ENCODE measurements at places on chromosomes 7 and 10. TPM values are rescaled to one million over a fixed set of nuclear protein-coding genes. Genes with fewer than 3 reads are reported as not detected.

Gene PRKCQ
- 0.16 TPM for total RNA-seq

Gene AZGP1
- 94.1 TPM for total RNA-seq

Gene ACHE
- 0.73 TPM for total RNA-seq

Gene CNPY1
- total RNA-seq = not detected

Gene MMRN2
- 35.8 TPM for total RNA-seq

Gene LRIT1
- not detected for total RNA-seq

Gene DPCD
- total RNA-seq = 21.5 TPM

Gene HOXA9
- total RNA-seq = not detected

Gene STEAP1B
- not detected for total RNA-seq

- DNase-seq = peak; percentile 96
Observed at GRCh38 chr10:96129387-96130325, at the start of gene ZNF518A. TSS of gene ZNF518A (plus strand) at chr10:96130297. CDS start at chr10:96156323, 26,026 bp downstream.

DNA sequence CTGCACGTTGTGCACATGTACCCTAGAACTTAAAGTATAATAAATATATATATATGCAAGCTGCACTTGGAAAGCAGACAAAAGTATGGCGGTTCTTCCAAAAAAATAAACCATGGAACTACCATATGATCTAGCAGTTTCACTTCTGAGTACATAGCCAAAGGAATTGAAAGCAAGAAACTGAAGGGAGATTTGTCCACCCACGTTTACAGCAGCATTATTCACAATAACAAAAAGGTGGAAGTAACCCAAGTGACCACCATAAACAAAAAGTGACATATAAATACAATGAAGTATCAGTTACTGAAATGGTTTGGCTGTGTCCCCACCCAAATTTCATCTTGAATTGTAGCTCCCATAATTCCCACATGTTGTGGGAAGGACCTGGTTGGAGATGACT lies 525.3 kb upstream of the CELF2 start:
- no peak for DNase-seq

DNA sequence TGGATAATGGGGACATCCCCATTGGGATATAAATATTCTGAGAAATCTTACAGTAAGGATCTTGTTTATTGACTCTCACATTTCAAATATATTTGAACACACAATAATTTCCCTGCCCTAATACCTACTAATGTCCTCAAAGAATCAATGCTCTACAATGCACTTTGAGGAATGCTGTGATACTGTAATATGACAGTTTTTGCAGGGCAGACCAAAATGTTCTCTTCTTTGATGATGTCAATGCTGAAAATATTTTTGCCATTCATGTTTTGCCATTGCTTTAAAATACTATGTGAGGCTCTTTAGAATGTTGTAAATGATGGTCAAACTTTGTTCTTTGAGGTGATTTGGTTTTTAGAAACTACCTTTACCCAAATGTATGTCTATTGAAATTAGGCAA lies 594.1 kb downstream of the INHBA start:
- DNase-seq = no peak

- DNase-seq = no peak
Observed at GRCh38 chr7:96121752-96122151, 200.1 kb downstream of the SLC25A13 start.

DNA sequence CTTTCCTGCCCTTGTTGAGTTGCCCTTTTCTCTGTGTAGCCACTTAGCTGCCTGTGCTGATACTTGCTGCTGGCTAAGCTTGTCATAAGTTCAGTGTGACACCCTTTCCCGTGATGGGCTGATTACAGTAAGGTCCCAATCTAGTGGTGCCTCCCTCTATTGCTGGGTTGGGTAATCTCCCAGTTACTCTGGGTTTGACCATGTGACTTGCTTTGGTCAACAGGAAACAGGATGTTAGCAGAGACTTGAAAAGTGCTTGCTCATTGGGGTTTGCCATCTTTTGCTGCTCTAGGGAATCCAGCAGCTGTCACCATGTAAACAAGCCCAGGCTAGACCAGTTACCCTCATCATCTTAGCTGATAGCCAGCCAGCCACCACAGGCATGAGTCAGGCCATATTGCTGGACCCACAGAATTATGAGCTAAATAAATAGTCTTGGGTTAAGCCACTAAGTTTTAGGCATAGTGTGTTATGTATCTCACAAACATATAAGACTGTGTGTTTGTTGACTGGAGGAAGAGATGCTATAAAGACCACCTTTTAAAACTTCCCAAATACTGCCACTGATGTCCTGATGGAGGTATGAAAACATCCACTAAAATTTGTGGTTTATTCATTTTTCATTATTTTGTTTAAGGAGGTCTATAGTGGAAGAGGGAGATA lies 4.0 kb upstream of the LEP start:
- no peak for DNase-seq

GRCh38 chr10:110285501-110285900 lies 19.2 kb downstream of the SMNDC1 start:
- DNase-seq = no peak

- no peak for DNase-seq
Observed at GRCh38 chr7:39880556-39880955, 69.5 kb upstream of the CDK13 start.

DNA sequence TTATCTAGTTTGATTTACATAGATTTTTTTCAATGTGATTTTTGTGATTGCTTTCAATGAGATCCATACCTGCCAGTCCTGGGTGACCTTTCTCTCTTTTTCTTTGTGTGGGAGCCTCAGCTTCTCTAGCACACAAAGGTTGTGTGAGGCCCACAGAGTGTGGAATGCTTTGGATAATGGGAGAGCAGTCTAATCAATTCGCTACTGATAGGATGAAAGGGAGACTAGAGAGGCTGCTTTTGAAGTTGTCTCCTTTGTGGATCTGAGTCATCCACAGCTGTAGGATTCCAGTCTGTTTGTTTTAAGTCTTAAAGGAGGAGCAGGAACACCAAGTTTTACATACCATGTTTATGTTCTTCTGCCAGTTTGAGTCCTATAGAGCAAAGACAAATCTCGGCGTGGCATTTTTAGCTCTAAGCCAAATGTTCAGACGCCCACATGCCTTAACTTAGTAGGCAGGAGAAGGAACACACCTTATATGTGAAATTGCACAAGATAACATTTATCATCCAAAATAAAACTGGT lies 330.0 kb downstream of the ARL4A start:
- no peak for DNase-seq

DNA sequence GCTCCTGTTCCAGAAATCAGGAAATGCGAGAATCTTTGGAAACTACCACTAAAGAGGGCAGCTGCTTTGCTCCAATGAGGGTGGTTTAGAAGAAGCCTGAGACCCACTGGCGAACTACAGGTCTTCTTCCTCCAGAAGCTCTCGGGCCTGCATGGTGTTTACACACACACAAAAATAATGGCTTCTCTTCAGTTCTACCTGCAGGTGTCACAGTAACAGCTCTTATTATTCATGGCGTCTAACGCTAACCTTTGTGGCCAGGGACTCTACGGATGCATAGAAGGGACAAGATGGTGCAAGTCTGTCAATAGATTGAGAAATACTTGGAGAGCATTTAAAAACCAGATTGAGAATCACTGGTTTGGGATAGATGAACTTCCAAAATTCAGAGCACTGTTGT lies 22.4 kb downstream of the GPR141 start:
- no peak for DNase-seq

DNA sequence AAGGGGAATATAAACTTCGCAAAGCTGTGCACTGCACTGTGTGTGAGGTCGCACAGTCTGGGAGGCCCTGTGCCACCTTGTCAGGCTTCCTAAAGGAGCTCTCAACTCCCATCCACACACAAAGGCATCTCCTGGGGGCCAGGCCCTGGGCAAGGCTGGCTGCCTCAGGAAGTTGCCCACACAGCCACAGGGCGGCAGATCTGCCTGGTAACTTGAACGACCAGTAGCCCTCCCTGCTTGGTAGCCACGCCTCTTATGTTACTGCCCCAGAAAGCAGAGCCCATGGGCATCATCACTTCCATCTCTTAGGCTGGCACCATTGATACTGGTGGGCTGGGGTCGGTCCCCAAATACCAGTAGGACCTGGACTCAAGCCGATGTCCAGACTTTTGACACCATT lies 82.8 kb downstream of the HECW1 start:
- DNase-seq = no peak

- no peak for DNase-seq
Observed at GRCh38 chr7:134327896-134328295, 11.2 kb upstream of the SLC35B4 start.

DNA sequence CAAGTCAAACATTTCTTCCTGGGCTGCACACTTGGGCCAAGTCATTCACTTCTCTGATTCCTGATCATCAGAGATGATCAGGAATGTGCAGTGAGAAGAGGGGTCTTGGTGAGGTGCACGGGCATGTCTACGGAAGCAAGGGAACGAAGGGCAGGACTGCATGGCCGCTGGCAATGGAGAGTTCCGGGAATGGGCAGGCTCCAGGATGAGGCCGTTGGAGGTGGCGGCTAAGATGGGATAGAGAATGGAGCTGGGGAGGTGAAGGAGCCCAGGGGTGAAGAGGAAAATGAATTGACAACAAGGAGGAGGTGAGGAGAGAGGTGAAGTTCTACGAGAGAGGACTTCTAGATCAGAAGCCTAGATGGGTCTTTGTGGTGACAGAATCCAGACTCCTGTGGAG lies 260.0 kb downstream of the GRID1 start:
- DNase-seq = no peak

- no peak for DNase-seq
Observed at GRCh38 chr10:38146579-38147333, 52.6 kb downstream of the ZNF37A start.

DNA sequence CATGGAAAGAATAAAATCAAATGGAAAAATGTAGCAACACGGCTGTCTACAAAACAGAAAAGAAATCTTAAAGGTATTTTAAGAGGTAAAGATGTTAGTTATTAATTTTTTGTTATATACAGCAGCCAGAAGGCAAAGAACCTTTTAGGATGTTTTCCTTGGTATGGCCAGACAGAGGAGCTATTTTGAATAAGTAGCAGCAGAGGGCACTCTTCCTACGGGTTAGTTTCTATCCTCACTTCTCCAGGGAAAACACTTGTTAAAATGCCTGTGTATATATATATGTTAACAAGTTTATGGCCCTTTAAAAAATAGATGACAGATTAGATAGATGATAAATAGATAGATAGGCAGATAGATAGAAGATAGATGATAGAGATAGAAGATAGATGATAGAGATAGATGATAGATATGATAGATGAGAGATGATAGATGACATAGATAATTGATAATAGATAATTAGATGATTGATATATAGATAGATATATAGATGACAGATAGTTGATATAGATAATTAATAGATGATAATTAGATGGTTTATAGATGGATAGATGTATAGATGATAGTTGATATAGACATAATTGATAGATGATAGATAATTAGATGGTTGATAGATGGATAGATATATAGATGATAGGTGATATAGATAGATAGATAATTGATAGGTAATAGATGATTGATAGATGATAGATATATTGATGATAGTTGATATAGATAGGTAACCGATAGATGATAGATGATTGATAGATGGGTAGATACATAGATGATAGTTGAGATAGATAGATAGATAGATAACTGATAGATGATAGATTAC lies 57.8 kb upstream of the WIPF3 start:
- DNase-seq = no peak

DNA sequence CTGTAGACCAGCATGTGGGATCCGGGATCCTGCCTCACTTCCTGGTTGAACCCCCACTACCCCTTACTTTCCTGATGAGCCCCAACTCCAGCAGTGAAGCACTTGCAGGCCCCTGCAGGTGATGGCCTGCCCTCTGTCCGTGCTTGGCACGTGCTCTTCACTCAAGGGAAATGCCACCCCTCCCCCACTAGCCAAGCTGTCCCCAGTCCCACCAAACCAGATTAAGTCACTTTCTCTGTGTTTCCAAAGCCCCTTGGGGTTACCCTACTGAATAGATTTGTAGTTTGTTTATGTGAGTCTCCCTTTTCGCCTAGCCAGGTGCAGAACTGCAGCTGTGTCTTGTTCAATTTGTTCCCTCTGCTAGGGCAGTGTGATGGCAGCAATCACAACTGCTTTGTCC lies 121.7 kb downstream of the WDFY4 start:
- no peak for DNase-seq

GRCh38 chr10:4313051-4313450 lies 513.0 kb upstream of the AKR1E2 start:
- DNase-seq = no peak

- no peak for DNase-seq
Observed at GRCh38 chr10:70055550-70055949, 2.9 kb downstream of the MACROH2A2 start.

GRCh38 chr10:27319752-27320431 lies 79.3 kb upstream of the ACBD5 start:
- peak; percentile 88 for DNase-seq

DNA sequence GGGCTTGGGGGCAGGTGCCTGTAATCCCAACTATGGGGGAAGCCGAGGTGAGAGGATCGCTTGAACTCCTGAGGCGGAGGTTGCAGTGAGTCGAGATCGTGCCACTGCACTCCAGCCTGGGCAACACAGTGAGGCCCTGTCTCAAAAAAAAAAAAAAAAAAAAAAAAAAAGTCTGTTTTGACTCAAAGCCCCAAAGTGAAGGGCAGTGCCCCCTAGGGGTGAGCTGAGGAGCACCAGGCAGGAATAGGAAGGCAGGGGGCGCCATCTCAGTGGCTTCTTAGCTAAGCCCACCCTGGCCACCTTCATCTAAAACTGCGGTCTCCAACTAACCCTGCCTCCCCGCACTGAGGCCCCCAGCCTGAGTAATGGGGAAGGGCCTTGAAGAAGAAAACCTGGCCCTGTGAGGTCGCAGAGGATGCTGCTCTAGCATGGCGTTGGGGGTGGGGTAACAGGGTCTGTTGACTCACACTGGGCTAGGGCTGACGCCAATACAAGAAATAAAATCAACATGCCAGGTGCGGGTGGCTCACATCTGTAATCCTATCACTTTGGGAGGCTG lies 9.8 kb downstream of the PODXL start:
- peak; percentile 37 for DNase-seq

GRCh38 chr7:155073922-155074321 lies 3.8 kb downstream of the HTR5A start:
- DNase-seq = no peak

- peak; percentile 57 for DNase-seq
Observed at GRCh38 chr10:124650820-124651401, 93.3 kb downstream of the FAM53B start.

DNA sequence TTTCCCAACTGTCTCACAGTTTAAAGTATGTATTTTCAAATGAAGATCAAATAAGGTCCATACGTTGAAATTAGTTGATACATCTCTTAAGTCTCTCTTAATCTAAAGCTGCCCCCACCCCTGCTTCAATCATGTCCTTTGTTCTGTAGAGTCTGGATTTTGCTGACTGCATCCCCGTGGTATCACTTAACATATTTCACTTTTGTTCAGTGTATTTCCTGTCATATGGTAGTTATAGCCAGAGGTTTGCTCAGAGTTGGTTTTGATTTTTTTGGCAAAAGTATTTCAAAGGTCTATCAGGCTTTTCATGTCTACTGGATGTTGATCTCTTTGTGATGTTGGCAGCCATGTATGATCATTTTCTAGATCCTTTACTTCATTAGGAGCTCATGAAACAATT lies 54.4 kb upstream of the ARID5B start:
- DNase-seq = no peak

Data from Right ventricle myocardium inferior (tissue), 1 donor.